ENCODE measurements at places on chromosomes 4 and X.

- no peak for DNase-seq
Observed at GRCh38 chrX:41722816-41723618, 964 bp upstream of the GPR82 start.

DNA sequence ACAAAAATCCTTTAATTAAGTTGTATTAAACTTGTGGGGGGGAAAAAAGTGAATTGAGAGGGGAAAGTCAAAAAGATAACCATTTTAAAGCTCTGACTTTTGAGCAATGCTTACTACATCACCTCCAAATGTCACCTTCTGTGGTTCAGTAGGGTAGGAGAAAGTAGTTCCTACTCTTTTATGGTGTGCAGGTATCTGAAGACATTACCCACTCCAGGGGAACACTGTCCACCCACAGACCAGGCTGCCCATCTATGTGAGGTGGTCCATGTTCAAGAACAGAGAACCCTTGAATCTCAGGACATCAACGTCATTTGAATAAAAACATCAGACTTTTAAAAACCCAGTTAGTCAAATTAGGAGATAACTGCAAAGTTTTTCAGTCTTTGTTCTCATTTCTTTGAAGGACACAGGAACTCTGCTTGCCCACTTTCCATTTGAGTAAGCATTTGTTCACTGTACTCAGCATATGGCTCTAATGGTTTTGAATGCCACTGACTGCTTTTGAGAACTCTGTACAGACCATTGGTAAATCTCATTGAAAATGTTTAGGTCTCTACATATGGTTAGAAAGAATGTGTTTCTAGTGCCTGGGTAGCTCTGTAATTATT lies 18.4 kb downstream of the NMU start:
- DNase-seq, result no peak

DNA sequence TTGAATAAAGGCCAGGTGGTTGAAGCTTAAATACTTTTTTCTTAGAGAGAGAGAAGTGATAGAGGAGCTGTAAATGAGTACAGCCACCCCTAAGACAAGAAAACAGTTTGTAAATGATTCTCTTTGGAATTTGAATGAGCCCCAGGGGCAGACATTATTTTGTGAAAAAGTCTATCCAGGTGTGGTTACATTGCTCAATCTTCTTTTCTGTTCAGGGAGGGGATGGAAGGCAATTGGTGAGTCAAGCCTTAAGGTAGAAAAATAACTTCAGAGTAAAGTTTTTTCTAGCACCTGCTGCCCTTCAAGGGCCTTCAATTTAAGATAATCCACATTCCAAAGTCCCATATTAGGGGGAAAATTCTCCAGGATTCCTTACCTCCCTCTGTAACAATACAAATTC lies 646.7 kb downstream of the PDHA2 start:
- no peak for DNase-seq

DNA sequence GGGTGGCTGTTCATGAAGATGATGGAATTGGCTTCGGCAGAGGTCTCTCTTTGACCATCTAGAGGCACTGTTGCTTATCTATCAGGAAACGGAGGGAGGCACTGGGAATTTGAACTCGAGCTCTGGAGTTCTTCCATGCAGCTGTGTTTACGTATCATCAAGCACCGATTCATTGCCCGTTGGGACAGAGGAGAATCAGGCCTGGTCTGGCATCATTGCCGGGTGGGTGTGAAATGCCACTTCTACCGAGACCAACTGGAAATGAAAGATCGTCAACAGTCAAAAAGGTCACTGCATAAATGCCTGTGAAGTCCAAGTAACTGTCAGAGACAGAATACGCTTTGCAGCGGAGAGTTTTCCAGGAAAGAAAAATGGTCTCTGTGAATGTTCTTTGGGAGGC lies 166.9 kb downstream of the ASMT start:
- DNase-seq, result no peak

GRCh38 chr4:12231098-12231497 lies 802.4 kb upstream of the HS3ST1 start:
- no peak for DNase-seq

DNA sequence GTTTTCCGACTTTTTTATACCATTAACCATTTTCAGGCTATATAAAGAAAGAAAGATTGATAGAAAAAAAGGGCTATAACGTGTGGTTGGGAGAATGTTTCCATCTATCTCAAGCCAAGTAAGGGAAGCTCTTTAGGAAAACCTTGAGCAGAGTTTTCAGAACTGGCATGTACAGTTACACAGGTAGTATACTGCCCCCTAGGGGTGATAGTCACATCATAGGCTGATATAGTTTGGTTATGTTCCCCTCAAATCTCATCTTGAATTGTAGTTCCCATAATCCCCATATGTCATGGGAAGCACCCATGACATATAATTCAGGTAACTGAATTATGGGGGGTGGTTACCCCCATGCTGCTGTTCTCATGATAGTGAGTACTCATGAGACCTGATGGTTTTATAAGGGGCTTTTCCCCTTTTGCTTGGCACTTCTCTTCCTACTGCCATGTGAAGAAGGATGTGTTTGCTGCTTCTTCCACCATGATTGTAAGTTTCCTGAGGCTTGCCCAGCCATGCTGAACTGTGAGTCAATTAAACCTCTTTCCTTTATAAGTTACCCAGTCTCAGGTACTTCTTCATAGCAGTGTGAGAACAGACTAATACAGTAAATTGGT lies 186.8 kb downstream of the TMA16 start:
- no peak for DNase-seq

- DNase-seq, result no peak
Observed at GRCh38 chr4:183175631-183176232, 76.7 kb downstream of the WWC2 start.

DNA sequence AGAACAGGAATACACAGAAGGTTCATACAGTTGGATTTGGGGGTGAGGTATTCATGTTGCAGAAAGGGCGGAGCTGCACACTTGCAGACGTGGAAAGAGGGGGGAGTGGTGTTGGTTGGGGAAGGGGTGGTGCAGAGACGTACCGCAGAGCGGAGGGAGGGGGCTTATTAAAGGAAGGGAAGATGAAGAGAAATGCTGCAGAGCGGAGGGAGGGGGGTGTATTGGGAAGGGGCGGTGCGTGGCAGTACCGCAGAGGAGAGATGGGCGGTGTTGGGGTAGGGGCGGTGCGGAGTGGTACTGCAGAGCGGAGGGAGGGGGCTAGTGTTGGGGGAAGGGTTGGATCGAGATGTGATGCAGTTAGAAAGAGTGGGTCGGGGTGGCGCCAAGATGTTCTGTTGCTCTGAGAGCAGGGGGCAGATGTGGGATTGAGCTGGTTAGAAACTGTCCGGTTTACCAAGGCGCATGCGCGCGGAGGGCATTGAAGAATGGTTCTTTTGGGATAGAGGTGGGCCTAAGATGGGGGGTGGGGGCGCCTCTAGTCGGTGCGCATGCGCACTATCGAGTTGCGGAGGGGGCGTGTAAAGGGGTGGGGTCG lies 900 bp downstream of the TRO start:
- peak; percentile 75 for DNase-seq

DNA sequence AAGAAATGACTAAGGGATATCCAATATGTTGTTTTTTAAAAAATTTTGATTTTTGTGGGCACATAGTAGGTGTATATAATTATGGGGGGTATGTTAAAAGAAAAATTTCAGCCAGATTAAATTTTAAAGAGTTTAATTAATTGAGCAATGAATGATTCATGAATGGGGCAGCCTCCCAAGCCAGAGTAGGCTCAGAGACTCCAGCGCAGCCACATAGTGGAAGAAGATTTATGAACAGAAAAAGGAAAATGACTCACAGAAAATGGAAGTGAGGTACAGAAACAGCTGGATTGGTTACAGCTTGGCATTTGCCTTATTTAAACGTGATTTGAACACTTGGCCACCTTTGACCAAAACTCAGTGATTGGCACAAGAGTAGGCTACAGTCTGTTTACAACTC lies 91.7 kb downstream of the SPATA18 start:
- no peak for DNase-seq

- no peak for DNase-seq
Observed at GRCh38 chr4:98706935-98707334, 48.5 kb upstream of the TSPAN5 start.

- DNase-seq, result no peak
Observed at GRCh38 chr4:84336964-84337705, 162.0 kb downstream of the NKX6-1 start.

GRCh38 chr4:108107101-108107500 lies 61.6 kb downstream of the LEF1 start:
- no peak for DNase-seq

GRCh38 chr4:86918539-86919072 lies 16.2 kb upstream of the AFF1 start:
- DNase-seq, result no peak

GRCh38 chr4:27149541-27150212 lies 289.0 kb downstream of the STIM2 start:
- DNase-seq, result no peak

DNA sequence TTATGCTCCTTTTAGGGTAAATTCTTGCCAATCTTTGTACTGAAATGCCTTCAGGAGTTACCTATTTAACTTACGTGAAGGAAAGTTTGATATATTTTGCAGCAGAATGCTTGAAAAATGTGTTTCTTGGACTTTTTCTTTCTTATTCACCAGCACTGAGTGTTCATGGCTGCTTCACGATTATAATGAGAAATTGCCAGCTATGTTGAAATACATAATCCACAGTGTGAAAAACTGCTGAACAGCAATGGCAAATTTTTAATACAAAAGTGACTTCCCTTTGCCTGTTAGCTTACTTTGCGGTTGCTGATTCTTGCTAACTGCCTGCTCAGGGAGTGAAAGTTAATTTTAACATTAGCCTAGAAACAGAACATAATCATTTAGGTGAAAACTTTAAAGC lies 153.8 kb upstream of the SLC4A4 start:
- DNase-seq, result no peak

- DNase-seq, result no peak
Observed at GRCh38 chr4:46211406-46211805, 87.6 kb upstream of the GABRG1 start.

DNA sequence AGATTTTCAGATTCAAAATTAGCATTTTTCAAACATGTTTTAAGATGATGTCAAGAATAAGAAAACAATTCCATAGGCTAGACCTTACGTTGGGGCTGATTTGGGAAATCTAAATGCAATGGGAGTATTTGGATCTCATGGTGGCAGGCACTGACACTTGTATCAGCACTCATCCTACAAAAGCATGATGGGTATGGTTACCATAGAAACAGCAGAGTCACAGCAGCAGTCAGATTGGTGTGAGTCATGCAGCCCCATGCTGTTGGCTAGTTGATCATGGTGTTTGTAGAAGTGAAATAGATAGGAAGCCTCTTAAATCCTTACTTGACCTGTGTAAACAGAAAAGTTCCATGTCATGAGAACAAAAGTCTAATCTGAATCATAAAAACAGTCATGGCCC lies 1637.3 kb upstream of the PABPC4L start:
- no peak for DNase-seq

- no peak for DNase-seq
Observed at GRCh38 chrX:154742613-154743012, 8.3 kb downstream of the GAB3 start.

- DNase-seq, result no peak
Observed at GRCh38 chr4:141047228-141047884, 85.9 kb downstream of the RNF150 start.

DNA sequence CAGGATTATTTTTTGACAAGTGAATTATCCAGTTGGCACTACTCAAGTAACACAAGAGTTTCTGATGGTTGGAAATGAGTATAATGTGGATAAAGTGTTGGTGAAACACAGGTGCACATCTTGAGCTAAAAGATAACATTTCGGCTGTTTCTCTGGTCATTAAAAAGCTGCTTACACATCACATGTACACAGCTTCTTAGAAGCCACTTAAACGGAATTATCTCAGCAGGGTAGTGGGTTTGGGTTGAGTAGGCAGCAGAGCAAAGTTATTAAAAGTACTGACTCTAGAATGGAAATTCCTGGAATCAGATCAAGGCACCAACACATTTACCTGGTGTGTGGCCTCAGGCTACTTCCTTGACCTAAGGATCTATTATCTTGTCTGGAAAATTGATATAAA lies 55.4 kb upstream of the RASSF6 start:
- no peak for DNase-seq

- no peak for DNase-seq
Observed at GRCh38 chr4:40206426-40206825, 9.6 kb downstream of the RHOH start.

DNA sequence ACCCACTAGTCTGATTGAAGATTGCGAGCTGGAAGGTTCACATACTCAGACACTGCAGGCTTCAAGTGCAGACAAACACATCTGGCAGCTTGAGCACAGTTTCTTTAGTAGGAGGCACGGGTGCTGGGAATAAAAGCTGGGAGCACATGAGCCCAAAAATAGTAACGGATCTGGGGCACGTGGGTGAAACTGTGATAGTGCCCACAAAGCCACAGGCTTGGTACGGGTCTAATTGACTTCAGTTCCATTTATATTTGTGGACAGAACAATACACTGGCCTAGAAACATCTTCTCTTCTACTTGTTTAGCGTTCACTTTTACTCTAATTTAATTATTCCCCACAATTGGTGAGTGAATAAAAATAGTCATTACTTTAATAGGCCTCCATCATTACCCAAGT lies 2370.7 kb downstream of the PCDH7 start:
- DNase-seq, result no peak

GRCh38 chr4:163378661-163379060 lies 35.0 kb downstream of the NPY5R start:
- no peak for DNase-seq

- DNase-seq, result no peak
Observed at GRCh38 chr4:102675141-102675540, 85.6 kb downstream of the MANBA start.

DNA sequence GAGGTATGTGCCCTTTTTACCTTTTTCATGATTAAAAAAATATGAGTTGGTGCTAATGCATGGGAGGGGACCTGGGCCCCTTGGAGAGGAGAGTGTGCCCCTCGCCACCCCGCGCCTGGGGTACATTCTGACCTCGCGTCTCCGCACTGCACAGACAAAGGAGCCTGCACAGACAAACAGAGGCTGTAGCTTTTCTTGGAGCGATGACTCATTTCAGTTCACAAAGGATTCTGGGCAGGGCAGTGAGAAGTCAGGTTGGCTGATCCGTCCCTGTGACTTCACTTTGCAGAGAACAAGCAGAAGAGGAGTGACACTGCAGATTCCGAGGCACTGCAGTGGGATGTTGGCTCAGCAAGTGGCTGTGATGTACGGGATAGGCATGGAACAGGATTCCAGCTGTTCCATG lies 82.9 kb downstream of the STOX2 start:
- DNase-seq, result no peak
